ENCODE measurements at places on chromosomes 7 and 10.

- DNase-seq = no peak
Measured at GRCh38 chr10:114057855-114058254, 14.2 kb downstream of the ADRB1 start.

DNA sequence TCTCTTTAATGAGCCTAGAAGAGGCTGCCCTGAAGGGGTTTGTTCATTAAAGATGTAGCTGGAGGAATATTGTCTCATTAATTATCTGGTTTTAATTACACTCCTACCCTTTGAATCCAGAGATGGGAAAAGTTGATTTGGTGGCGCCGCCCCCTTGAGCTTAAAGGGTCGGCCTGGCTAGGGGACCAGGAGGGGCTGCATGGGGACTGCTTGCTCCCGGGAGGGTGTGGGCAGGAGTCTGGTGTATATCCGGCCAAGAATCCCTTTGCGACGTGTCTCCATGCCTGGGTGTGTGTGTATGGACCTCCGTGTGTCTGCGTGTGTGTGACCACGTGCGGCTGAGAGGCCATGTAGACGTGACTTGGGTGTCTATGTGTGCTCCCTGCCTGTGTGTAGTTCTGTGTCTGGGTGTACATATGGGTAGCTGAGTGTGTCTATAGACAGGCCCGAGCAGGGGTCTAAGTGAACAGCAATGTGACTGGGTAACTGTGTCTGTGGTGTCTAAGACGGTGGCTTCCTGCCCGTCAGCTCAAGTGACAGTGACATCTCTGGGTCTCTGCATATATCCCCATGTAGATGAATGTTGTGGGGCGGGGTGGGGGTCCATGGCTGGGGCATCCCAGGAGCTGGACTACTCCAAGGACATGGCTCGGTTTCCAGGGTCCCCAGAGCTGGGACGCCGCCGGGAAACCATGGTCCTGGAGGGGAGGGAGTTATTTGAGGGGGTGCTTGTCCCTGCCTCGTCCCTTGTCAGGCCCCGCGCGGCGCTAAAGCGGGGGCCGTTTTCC, 10.7 kb downstream of the LBX1 start:
- no peak for DNase-seq

DNA sequence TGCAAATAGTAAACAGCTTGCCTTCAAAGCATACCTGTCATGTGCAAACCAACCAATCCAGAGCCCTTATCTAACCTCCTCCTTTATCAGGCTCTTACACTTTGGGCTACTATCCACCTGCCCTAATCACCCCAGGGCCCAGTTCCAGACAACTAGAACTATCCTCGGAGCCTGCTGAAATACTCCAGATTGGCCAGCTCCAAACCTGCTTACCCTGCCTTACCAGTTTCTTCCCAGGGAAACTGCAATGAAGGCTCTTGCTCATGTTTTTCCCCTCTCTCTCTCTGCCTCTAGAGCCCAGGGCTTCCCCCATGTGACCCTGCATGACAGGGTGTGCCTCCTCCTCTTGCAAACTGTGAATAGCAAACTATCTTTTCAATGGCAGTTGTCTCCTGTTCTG, 81.4 kb upstream of the CAPZA2 start:
- DNase-seq = no peak

DNA sequence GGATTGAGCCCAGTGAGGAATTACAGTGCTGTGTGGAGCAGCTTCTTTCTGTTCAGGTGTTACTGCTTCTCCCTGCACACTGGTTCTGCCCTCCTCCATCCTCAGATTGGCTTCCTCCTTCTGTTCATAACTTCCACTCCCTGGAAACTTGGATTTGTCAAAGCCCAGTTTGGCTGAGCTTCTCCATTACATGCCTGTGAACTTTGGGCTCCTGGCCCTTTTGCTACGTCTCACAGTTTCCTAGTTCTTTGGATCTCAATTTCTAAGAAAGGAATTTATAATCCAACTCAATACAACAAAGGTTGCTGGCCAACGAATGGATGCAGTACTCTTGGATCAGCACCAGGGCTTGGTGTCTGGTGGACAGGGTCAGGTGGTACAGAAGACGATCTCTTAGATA, 318.1 kb downstream of the RPS24 start:
- no peak for DNase-seq

- DNase-seq = no peak
Measured at GRCh38 chr7:4692055-4692454, 10.0 kb downstream of the FOXK1 start.

DNA sequence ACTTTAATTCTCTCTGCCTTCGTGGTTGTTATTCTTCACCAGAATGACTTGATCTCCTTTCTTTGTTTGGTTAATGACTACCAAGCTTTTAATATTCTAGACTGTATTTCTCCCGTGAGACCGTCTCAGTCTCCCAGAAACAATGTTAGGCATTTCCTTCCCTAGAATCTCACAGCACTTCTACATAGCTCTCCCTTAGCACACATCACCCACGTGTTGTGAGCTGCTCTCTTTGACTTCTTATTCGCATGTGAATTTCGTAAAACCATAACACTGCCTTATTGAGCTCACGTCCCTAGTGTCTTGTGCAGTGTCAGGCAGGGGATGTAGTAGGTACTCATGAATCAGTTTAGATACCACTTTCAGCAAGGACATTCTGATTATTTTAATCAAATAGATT, 57.5 kb upstream of the MGAM2 start:
- no peak for DNase-seq

DNA sequence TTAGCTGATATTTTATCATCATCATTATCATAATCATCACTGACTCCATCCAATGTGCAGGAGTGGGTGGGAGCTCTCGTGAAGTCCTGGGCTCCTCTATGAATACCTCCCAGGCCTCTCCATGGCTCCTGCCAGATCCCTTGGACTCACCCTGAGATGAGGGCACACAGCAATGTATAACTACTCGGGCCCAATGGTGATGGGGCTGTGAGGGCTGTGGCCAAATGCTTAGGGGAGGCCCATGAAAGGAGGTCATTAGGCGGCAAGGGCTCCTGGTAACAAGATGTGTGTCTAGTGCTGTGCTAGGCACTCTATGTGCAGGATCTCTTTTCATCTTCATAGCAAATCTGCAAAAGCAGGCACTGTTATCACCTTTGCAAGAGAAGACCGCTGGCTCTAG, 270.9 kb downstream of the GLRX3 start:
- no peak for DNase-seq

DNA sequence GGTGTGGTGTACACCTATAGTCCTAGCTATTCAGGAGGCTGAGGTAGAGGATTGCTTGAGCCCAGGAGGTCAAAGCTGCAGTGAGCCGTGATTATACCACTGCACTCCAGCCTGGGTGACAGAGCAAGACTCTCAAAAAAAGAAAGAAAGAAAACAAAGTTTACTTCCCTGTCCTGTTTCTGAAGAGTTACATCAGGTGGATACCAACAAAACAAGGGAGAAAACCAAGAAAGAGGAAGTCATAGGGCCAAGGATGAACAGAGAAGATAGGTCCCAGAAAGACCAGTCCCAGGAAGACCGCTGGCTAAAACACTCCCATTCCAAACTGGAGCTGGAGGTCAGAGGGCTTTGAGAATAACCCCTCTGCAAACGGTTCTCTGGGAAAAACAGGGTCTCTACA, 13.5 kb downstream of the MACROH2A2 start:
- DNase-seq = no peak

GRCh38 chr7:114663502-114663901, 248.9 kb downstream of the FOXP2 start:
- DNase-seq = no peak

- DNase-seq = no peak
Measured at GRCh38 chr7:134365341-134366054, 48.8 kb upstream of the SLC35B4 start.

- no peak for DNase-seq
Measured at GRCh38 chr7:2631946-2632732, at the start of gene TTYH3. TTYH3 (plus strand) TSS chr7:2631986; CDS start chr7:2632156, 170 bp downstream.

GRCh38 chr10:81019029-81019890, 481.6 kb downstream of the SH2D4B start:
- no peak for DNase-seq

GRCh38 chr7:41760293-41760692, 57.4 kb upstream of the INHBA start:
- DNase-seq = no peak

DNA sequence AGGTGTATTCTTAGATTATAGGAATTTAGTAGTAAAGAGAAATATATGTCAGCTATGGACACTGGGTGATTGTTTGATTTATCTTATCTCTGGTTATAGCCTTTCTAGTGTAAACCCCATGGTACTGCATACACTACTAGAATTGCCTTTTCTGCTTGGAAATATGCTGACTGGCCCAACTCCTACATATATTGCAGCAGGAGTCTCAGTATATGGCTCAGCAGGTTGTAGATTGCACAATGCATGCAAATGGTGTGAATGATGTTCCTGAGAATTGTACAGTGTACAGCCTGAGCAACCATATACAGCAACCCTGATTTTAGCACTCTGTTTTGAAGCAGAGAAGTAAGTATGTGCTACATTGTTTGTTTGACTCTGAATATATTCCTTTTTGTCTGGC, 153.4 kb upstream of the NPY start:
- no peak for DNase-seq

GRCh38 chr7:99293167-99293566, 20.5 kb downstream of the MYH16 start:
- no peak for DNase-seq

DNA sequence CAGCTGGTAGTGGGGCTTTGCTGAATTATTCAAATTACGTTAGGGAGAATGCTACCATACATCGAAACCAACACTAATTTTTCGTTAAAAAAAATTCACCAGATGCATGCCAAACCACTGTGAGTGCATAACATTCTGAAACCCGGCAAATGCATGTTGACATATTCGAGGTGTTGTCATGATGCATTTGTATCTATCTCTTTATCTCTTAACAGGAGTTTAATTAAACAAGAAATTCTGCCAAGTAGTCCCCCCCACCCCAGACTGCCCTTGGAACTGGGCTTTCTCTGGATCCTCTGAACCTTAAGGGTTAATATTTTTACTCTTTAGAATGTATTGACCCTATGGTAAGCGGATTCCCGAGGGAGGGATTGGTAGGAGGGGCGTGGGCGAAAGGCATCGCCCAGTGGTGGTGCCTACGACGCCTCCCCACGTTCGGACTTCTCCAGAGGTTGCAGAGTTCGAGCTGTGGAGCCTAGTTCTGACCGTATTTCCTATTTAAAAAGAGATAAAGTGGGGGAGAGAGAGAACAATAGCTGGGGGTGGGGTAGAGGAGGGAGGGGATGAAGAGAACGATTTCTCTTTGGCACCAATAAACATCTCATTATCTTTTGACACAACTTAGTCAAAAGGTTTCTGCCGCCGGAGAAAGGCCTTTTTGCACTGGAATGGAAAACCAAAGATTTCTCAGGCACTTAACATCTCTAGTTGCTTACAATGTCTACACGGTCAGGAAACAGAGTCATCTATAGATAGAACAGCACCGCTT, 7.2 kb downstream of the DLX6 start:
- no peak for DNase-seq

DNA sequence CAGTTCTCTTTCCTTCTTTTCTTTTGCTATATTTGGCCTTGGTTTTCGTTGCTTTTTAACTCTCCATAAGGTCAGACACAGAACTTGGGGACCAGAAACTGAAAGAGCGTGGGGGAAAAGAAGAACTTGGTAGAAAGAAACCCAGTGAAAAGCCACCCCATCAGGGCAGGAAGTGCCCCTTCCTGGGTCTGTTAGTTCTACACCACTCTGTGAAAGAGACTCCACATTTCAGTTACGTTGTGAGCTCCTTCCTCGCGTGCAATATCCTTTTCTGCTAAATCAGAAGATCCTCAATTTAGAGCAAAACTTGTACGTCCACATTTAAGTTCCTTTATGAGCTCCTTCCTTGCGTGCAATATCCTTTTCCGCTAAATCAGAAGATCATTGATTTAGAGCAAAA, 220.6 kb upstream of the FOXK1 start:
- DNase-seq = no peak

DNA sequence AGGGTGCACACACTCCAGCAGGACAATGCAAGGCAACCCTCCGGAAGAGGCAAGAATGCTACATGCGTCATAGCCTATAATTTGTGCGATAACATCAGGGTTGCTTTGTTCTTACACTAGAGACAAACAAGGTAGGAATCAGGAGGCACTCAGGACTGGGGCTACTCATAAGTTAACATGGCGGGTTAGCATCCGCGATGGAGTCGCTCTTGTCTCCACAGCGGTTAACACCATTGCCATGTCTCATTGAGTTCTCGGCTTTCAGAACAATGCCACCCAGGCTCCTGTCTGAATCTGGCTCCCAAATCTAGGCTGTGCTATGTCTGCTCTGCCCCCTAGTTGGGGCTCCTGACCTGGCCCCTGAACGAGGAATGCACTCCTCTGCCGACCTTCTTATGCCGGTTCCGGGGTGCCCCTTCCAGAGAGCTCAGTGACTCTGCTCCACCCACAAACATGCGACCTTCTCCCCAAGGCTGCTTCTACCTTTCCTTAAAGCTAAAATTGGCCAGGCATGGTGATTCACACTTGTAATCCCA, 24.9 kb upstream of the SLF2 start:
- no peak for DNase-seq

DNA sequence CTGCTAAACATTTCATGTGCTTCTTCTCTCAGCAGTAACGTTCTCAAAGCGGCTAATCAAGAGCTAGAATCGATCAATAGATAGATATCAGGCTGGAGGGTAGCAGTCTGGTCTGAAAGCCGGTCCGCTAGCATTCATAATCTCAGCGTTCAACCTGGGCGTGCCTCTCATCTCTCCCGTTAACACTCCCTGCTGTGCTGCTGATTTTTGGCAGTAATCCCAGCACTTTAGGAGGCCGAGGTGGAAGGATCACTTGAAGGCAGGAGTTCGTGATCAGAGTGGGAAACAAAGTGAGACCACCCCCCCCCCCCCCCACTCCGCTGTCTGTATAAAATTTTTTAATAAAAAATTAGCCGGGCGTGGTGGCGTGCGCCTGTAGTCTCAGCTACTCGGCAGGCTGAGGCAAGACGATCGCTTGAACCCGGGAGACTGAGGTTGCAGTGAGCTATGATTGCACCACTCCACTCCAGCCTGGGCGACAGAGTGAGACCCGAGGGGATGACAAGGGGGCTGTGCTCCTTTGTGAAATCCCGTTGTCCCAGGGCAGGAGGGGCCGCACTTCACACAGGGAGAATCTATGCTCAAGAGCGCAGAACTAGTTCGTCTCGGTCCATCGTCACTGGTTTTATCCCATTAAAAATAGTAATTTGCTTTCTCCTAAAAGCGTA, 624 bp upstream of the CEP55 start:
- DNase-seq = no peak

DNA sequence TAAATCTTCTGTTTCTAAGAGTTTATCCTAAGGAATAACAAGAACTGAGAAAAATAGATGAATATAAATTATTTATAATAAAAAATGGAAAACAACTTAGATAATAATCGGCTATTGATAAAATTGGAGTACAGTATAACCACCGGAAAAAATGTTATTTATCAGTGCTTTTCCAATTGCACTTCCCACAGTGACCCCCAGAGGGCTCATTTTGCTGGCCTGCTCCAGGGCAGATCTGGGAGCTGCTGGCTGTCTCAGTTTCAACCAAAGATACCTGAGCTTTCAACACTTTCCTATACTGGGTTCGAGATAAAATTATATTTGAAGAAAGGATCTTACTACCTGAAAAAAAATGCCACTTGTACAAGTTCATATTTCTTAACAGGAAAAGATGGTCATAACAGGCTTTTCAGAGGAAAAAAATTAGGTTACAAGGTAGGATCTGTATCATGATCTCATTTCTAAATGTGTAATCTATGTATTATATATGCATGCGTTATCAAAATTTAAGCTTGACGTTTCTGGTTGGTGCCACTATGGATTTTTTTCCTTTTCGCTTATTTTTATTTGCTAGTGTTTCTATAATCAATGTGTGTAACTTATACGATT, 165.7 kb downstream of the NPSR1 start:
- DNase-seq = peak; percentile 2

GRCh38 chr7:47948141-47948790, at the start of gene PKD1L1:
PKD1L1 (minus strand) TSS chr7:47948466; CDS start chr7:47948440, 26 bp downstream.
- DNase-seq = no peak
